ENCODE measurements at places on chromosomes 6 and 20.

DNA sequence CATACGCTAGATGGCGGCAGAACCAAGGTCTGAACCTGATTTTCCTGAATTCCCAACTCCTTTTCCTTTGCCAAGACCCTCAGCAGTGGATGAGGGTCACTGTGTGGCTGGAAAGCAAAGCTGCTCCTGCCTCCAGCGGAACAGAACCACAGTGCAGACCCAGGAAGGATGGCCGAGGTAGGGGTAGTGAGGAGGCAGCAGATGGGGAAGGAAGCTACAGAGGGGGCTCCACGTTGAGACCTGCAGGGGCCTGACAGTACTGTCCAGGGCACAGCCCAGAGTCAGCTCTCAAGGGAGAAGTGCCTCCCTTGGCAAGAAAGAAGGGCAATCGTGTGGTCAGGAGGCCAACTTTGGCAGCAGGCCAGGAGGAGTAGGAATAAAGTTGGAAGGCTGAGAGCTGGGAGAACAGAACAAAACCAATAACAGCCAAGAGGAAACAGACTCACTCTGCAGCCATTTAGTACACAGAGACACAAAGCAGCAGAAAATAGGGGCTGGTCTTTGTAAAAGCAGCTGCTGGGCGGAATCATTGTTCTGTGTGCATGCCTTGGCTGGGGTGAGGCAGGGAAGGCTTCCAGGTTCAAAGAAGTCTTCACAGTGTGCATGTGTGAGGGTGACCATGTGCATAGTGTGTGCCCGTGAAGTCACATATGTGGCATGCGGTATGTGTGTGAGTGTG, 3.1 kb downstream of the GABRR2 start:
- H3K4me1 ChIP-seq = peaks cover 32% of the 10 kb centered on the region
- peak overlapping the region; percentile 93 for H3K27ac ChIP-seq
- H3K36me3 ChIP-seq = peaks cover 3% of the 10 kb centered on the region
- H3K27me3 ChIP-seq = no peaks in the 10 kb centered on the region
- H3K4me3 ChIP-seq = peak overlapping the region; percentile 18
- peak; percentile 93 for DNase-seq

- H3K27me3 ChIP-seq = no peaks in the 10 kb centered on the region
- H3K27ac ChIP-seq = no peak overlapping the region
- DNase-seq = no peak
- no peak overlapping the region for H3K4me3 ChIP-seq
Measured at GRCh38 chr6:5679691-5680090, 327.0 kb downstream of the NRN1 start.

- H3K4me3 ChIP-seq = no peak overlapping the region
- H3K27me3 ChIP-seq = no peaks in the 10 kb centered on the region
- H3K36me3 ChIP-seq = no peaks in the 10 kb centered on the region
- DNase-seq = no peak
- H3K4me1 ChIP-seq = no peaks in the 10 kb centered on the region
Measured at GRCh38 chr6:92231171-92231701, 1188.1 kb downstream of the EPHA7 start.

DNA sequence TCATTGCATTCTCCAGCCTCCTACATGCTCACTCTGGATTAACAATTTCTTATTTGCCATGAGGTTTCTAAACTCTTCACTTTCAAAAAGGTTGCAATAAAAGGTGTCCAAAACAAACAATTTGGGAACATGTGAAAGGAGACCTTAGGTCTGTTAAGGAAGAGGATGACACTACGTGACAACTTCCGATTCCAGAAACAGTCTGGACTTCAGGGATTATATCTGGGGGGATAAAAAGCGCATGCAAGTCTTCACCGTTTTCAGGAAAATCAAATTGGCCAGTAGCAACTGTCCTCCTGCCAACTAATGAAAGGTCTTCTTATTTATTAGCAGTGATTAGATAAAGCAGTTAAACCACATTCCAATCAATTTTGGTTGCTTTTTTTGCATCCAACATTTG, 1.8 kb downstream of the ZDHHC14 start:
- no peak for DNase-seq
- no peak overlapping the region for H3K27ac ChIP-seq

- H3K4me3 ChIP-seq = no peak overlapping the region
- no peaks in the 10 kb centered on the region for H3K27me3 ChIP-seq
- DNase-seq = no peak
Measured at GRCh38 chr6:155481215-155481614, 25.6 kb upstream of the NOX3 start.
